Fibroblast of skin of left biceps (primary cell): ENCODE measurements at places on chromosomes 7 and 10.

- no peak for DNase-seq
Measured at GRCh38 chr10:25582961-25583360, 351.1 kb upstream of the MYO3A start.

- no peak for DNase-seq
Measured at GRCh38 chr10:46998595-46998994, 87.4 kb downstream of the PTPN20 start.

GRCh38 chr7:108062250-108063014 is 59.5 kb upstream of the LAMB1 start:
- no peak for DNase-seq

GRCh38 chr7:103073989-103074518 is 542 bp downstream of the FBXL13 start:
- no peak for DNase-seq

- no peak for DNase-seq
Measured at GRCh38 chr7:112556633-112557032, 75.8 kb downstream of the LSMEM1 start.

DNA sequence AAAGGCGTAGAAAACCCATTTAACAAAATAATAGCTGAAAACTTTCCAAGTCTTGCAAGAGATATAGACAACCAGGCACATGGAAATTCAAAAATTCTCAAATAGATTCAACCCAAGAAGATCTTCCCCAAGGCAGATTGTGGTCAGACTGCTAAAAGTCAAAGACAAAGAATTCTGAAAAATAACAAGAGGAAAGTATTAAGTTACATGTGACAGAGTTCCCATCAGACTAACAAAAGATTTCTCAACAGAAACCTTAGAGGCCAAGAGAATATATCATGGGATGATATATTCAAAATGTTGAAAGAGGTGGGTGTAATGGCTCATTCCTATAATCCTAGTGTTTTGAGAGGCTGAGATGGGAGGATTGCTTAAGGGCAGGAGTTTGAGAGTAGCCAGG is 59.8 kb downstream of the TMEM178B start:
- DNase-seq, result no peak

DNA sequence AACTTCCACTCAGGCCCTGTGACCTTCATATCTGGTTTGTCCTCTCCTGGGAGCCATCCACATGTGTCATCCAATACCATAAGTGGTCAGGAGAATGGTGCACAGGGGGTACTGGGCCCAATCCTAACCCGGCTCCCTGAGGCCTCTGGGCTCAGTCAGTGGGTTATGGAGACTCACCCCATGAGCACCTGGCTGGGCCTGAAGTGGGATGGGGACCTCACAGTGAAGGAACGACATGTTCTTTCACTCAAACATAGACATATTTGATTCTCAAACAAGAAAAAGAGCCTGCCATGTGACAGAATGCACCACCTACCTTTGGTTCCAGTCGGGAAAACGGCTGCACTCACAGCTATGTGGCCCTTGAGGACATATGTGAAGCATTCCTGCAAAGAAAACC is 51.8 kb downstream of the XPNPEP1 start:
- no peak for DNase-seq

- no peak for DNase-seq
Measured at GRCh38 chr7:118288098-118288497, 63.6 kb downstream of the ANKRD7 start.

GRCh38 chr10:3779158-3779741 is 5.8 kb downstream of the KLF6 start:
- no peak for DNase-seq

DNA sequence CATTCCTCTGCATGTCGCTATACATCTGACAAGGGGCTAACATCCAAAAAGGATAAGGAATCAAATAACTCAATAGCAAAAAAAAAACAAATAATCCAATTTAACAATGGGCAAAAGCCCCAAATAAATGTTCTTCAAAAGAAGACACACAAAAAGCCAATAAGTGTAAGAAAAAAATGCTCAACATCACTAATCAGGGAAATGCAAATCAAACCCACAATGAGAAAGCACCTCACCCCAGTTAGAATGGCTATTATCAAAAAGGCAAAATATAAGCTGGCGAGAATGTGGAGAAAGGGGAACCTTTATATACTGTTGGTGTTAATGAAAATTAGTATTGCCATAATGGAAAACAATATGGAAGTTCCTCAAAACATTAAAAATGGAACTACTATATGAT is 14.3 kb downstream of the ARHGAP12 start:
- DNase-seq, result no peak

GRCh38 chr7:110604885-110605284 is 486.0 kb upstream of the LRRN3 start:
- DNase-seq, result no peak

- no peak for DNase-seq
Measured at GRCh38 chr10:130361351-130362105, 225.3 kb downstream of the GLRX3 start.

DNA sequence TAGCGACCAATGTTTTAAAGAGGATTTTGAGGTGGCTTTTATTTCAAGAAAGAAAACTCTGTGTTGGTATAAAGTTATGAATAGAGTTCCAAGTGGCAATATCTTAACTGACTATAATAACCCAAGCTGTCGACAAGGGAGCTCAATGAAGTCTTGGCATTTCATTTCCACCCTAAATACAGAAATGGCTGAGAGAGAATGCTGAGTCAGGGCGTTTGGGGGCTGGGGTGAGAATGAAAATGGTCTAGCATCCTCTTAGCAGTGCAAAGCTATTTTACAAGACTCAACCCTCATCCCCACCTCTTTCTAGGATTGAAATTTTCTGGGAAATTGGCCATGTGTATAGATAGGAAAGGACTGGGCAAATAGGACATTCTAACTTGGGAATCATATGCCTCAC is 759.1 kb downstream of the KCNMA1 start:
- DNase-seq, result no peak

- DNase-seq, result no peak
Measured at GRCh38 chr7:29917641-29918040, 72.0 kb downstream of the SCRN1 start.

DNA sequence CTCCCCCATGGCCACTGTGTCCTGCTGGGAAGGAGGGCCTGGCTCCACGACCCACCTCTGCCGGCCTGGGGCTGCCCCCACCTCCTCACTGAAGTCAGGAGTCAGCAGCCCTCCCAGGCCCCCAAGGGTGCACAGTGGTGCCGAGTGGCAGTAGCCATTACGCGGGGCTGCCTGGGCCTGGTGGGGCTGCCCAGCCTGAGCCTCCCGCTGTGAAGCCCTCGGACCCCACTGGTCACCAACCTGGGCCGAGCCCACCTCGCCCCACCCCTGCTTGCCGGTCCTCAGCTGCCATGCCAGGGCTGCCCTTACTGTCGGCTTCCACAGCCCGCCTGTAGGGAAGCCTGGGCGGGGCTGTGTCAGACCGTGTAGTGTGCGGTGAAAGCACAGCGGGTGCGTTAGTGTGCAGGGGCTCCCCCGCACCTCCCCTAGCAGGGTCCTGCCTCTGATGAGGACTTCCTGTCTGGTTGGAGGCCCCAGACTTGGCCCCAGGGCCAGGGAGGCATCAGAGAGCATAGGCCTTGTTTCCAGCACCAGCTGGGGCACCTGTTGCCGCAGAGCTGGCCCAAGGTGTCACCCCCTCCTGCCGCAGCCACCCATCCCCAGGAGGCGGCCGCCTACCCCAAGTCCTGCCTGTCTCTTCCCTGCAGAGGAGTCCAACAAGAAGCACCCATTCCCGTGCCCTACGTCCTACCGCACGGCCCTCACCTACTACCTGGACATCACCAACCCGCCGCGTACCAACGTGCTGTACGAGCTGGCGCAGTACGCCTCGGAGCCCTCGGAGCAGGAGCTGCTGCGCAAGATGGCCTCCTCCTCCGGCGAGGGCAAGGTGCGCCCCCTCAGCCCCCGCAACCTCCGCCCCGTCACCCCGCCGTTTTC is 10.0 kb downstream of the TMEM120A start:
- no peak for DNase-seq

- no peak for DNase-seq
Measured at GRCh38 chr10:22243321-22243720, 25.5 kb upstream of the EBLN1 start.

GRCh38 chr7:90886416-90886815 is 290.3 kb downstream of the CDK14 start:
- no peak for DNase-seq

DNA sequence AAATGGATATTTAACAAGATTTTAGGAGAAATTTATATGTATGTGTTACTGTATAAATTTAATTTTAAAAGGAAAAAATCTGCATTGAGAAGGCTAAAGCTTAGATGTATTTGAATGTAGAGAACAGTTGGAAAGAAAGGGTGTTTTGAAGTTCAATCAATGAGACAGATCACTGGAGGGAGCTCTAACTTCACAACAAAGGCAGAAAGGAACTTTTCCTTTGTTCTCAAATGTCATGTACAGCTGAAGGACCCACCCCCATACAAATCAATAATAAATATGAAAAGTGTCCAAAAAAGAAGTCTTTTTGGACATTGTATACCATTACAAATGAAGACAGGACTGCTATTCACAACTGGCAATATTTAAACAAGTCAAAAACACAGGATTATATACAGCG is 403.4 kb downstream of the DNAJB9 start:
- DNase-seq, result no peak

- DNase-seq, result no peak
Measured at GRCh38 chr7:91465595-91466061, 201.4 kb downstream of the FZD1 start.

DNA sequence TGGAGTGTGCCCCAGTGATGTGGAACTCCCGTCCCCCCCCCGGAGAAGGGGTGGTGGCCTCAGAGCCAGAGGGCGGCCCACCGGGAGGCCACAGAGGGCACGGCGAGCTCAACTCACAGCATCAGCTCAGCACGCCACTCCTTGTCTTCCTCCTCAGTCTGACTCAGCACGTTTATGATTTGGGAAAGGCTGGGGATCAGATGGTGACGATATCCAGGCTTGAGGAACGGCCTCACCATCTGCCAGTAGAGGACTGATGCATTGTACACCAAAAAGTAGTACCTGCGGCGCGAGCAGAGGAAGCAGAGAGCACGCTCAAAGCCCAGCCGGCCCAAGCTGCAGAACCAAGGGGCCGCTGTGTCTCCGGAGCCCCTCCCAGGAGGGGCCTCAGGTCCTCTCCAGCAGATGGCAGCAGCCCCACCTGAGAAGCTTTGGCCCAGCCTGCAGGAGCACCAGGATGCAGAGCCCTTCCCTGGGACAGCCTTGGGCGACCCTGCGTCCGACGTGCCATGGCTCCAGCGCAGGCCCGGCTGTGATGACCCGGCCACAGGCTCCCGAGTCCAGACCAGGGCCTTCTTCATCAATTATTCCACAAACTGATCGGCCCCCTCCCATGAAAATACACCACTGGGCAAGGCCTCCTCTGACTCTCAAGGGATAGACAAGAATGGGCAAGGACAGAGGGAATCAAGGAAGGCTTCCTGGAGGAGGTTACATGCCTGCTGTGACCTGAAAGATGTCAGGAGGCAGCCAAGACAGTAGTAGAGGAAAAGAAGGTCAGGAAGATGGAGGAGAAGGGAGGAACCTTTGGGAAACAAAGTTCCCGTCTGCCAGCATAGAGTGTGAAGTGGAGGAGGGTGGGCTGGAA is 3.7 kb downstream of the CFAP46 start:
- no peak for DNase-seq

DNA sequence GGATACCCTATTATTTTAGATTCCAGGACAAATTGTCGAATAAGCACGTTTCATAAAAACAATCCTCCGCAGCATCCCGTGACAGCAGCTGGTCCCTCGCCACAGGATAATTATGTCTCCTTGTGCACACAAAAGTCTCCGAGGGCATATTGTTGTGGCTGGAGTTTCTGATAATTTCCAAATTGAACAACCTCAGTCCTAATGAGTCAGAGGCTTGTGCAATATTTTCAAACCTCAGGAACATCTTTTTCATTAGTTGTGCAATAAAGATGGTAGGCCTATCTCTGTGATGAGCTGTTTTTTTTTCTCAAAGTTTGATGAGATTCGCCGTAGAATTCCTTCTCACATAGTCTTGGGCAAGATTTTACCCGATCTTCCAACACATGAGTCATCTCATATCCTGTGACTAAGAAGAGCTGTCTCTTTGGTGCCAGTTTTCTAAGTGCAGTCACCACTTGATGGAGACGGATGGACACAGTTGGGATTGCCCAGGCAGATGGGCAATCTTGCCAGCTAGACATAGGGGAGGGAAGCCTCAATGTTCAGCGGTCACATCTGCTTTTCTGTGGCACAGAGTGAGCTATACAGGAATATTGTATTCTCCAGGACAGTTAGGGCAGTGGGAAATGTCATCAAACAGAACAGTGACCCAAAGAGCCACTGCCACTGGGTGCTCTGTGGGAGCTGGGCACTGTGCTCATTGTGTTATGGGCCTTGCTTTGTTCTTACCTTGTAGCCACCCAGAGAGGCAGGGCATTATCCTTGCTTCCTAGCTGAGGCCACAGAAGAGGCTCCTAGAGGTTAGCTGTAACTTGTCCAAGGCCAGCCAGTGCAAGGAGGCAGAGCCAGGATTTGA is 7.8 kb downstream of the HTRA1 start:
- peak; percentile 95 for DNase-seq

GRCh38 chr10:49441488-49442476 is 45.9 kb upstream of the DRGX start:
- DNase-seq, result no peak

GRCh38 chr10:14071956-14072355 is 258.8 kb downstream of the FRMD4A start:
- DNase-seq, result no peak

DNA sequence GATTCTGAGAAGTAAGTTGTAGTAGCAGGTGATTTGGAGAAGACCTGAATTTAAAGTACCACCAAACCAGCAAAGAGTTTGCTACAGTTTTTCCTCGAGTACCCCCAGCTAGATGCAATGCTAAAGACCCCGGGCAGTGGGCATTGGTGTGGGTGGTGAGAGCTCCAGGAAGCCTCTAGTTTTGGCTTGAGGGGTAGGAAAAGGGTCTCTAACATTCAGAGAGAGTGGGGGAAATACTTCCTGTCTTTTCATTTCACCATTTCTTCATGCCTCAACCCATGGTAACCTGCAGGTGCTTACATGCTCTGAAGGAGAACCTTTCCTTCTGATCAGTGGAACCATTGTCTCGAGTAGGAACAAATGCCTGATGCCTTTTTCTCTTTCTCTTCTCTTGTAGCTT is 352.2 kb downstream of the CALN1 start:
- no peak for DNase-seq

DNA sequence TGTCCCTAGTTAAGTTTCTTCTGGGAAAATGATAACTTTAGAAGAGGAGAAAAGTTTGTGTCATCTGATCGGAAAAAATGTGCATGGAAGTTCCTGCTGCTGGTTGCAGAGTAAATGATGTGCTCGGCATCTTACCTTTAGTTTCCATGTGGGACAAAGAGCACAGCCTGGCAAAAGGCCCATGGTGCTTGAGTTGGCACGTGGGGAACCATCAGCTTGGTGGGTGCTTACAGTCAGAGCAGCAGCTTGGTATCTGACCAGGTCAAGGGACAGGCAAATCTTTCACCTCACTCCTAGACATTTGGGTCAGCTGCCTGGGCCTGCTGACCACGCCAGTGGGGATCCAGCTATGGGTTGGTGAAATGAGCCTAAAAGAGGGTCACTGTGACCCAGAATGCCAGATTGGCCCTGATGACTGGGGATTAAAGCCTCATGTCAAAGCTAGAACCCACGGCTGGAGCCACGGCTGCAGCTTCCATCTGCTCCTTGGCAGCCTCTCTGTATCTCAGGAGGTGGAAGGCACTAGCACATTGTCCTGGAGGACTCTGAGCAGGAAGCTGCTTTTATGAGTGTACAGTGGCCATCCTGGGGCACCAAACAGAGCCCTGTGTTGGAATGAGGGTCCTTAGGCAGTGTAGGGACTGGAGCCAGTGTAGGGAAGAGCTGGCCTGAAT is 24.7 kb downstream of the VWC2 start:
- DNase-seq, result no peak

GRCh38 chr7:71009636-71010035 is 122.3 kb upstream of the GALNT17 start:
- no peak for DNase-seq

- DNase-seq, result no peak
Measured at GRCh38 chr7:85176197-85176596, 10.7 kb downstream of the SEMA3D start.
